CD4-positive, alpha-beta T cell (primary cell): ENCODE measurements at places on chromosomes 1 and 21.

DNA sequence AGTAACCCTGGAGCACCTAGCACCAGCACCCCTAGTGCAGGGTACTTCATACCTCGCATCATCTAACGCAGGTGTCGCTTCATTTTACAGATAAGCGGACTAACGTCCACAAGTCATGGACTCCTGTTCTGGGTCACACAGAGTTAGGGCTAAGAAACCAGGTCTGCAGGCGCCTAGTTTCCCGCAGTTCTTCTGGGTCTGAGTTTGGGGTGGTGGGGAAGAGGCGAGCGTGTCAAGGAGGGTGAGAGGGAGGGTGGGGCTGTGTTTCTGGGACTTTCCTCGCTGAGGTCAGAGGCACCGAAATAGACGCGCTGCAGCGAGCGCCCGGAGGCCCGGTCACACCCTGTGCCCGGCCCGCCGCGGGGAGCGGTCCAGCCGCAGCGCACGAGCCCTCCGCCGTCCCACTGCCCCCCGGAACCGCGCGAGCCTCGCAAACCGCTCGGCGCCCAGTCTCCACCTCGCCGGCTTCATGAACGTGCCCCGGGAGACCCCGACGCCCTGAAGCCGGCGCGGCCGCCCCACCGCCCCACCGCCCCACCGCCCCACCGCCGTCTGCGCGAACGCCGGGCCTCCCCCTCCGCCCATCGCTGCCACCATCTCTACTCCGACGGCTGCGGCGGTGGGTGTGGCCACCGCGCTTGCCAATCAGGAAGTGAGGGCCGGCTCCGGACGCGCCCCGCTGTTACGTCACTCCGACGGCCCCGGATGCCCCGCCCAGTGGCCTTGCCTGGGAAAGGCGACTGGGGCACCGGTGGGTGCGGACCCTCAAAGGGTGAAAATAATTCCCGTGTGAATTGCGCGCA, 12.3 kb downstream of the IFI6 start:
- peak; percentile 80 for DNase-seq

DNA sequence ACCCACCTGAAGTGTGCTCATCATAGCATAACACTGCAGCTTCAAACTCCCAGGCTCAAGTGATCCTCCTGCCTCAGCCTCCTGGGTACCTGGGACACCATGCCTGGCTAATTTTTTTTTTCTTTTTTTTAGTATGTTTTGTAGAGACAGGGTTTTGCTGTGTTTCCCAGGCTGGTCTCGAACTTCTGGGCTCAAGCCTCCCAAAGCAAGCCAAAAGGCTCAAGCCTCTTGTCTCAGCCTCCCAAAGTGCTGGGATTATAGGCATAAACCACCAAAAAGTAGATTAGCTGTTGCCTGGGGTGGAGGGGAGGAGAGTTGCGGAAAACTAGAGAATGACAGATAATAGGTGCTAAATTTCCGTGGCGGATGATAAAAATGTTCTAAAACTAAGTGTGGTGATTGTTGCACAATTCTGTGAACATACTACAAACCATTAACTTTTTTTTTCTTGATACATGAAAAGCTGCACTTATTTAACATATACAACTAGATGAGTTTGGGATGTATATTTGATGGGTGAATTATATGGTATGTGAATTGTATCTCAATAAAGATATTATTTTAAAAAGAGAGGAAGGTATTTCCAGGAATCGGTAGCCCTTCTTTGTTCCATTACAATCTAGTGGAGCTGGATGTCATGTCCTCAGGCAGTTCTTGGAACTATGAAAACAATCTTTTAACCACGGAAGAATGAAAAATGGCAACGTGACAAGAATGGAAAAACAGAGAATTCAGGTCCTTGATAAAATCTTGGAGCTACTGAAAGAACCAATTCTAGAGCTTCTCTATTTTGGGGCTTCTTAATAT, 27.3 kb upstream of the MED18 start:
- no peak for DNase-seq

DNA sequence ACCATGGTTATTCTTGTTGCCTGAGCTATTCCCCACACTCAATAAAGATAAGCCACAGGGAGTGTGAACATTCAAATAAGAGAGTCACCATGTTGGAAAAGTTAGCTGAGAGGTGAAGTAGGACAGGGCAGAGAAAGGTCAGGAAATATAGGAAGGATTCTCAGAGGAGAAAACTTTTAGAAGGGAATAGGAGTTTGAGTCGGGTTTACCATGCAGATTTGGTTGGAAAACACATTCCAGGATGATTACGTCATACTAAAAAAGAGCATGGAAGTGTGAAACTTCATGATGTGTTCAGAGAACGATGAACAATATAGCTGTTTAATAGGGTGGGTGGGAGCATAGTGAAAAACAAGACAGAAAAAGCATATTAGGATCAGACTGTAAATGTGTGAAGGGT, 1125.3 kb upstream of the ADGRL2 start:
- DNase-seq = no peak

- DNase-seq = no peak
Measured at GRCh38 chr1:208230668-208231529, 13.3 kb downstream of the PLXNA2 start.

DNA sequence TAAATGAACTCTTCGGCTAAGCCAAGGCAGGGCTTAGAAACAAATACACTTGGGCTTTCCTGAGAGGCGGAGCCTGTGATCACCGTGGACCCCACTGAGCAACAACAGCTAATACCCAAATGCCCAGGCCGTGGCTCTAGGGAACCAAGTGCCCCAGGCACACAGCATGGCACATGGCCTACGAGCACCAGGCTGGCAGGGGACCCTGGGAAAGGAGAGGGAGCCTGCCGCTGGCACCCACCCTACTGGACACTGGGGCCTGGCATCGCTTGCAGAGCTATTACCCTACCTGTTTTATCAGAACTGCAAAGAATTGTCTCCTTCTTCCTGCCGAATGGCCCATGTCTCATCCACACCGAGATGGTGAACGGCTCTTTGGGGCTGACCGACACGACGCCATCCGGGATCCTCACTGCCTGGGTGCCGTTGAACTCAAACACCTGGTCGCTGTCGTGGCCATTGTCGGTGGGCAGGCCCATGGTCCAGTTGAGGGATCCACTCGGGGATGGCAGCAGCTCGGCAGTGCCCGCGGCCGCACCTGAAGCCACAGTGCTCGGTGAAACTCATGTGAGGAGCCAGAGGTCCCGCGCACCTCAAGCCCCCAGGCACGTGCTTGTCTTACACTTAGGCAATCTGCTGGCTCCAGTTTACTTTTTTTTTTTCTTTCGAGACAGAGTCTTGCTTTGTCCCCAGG, 79.5 kb downstream of the CLSTN1 start:
- DNase-seq = no peak

- no peak for DNase-seq
Measured at GRCh38 chr1:210600421-210601159, 271.9 kb downstream of the HHAT start.

GRCh38 chr1:50427086-50427817, 4.0 kb upstream of the DMRTA2 start:
- no peak for DNase-seq

DNA sequence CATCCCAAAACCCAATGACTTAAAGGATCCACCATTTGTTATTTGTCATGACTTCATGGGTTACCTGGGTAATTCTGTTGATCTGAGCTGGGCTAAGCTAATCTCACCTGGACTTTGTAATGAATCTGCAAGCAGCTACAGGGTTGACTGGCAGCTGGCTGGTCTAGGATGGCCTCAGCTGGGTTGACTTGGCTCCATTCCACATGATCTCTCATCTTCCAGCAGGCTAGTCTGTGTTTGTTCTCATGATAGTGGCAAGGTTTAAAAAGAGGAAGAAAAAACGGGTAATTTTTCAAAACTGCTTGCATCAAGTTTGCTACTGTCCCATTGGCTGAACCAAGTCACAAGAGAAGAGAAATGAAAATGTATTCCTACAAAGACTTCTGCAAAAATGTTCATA, 24.8 kb upstream of the ZMYM4 start:
- peak; percentile 29 for DNase-seq

- no peak for DNase-seq
Measured at GRCh38 chr1:107804134-107804533, 160.8 kb downstream of the VAV3 start.

DNA sequence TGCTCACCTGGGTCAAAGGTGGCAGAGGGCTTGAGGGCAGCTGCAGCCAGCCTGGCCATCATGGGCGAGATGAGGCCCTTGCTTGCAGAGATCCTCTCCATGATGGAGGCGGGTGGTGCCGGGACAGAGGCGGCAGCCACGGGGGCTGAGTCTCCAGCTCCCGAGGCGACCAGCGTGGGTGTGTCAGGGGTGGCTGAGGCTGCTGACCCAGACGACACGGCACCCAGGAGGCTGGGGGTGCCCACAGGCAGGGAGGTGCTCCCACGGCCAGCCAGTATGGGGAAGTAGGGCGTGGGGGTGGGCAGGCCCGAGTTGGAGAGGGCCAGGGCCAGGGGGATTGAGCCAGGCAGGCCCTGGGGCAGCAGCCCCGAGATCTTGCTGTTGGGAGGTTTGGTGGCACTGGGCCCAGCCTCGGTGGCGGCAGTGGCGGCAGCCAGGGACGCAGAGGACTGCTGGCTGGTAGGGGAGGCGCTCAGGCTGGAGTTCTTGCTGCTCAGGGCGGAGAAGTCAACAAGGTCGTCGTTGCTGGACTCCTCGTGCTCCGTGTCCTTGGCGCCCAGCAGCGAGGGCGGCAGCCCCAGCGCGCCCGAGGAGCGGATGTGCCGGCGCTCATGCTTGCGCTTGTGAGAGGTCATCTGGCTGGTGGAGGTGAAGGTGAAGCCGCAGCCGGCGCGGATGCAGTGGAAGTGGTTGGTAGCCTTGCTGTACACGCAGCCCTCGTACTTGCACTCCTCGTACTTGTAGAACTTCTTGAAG, 142.9 kb downstream of the CASZ1 start:
- DNase-seq = no peak

GRCh38 chr1:210342986-210343780, 14.5 kb downstream of the HHAT start:
- no peak for DNase-seq

DNA sequence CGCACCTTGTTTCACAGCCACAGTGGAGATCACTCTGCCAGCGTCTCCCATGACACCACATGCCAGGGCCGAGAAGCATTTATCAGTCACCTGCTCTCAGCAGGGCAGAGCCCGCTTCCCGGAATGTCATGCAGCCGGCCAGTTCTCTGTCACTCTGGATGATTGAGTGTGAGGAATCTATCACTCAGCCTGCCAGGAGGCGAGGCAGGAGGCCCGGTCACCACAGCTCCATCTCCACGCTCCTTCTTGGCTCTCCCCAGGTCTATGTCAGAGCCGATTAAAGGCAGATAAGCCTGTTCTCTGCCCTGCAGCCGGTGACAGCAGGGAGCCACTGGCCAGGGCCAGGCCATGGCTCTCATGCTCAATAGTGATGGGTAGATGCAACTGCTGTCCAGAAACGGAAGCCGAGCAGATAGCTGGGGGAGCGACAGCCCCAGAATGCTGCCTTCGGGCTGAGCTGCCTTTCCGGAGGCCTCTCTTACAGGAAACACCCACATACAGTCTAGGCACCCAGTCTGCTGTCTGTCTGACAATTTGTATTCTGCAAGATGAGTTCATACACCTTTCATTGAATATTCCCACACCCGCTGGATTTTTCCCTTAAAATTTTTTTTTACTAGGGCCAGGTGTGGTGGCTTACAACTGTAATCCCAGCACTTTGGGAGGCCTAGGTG, 64.1 kb downstream of the ACTL8 start:
- DNase-seq = no peak

DNA sequence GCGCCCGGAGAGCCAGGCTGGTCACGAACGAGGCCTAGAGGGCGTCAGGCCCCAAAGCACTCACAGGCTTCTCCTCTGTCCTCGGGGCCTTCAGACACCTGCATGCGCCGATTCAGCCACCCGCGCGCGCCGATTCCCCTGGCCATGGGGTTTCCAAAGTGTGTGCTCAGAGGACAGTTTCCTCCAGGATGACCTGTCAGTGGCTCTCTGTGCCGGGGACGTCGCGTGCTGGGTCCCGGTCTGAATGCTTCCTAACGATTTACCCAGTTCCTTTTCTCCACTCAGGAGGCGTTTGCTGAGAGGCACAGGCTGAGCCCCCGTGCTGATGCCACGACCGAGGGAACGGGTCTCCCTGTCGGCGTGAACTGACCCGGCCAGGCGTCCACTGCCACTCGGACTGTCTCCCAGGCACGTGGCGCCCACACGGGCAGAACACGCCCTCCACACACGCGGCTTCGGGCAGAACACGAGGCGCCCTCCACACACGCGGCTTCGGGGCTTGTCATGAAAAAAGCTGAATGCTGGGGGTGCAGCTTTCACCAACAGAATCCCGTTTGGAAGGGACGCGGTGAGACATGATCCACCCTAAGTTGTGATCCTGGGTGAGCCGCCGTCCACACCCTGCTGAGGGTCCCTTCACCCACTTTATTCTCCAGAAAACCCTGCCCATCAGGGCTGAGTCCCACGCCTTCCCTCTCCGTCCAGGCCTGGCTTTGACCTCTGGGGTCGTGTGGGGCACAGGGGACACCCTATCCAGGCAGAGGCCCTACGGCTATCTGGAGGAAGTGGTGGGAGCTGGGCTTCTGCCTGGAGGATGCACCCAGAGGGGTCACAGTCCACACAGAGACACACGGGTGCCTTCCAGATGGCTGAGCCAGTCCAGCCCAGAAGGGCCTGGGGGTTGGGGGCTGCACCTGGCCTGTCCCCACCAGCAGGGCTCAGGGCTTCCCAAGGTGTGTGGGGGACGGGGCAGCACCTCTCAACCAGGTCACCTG, 56.1 kb downstream of the COL6A1 start:
- DNase-seq = no peak

DNA sequence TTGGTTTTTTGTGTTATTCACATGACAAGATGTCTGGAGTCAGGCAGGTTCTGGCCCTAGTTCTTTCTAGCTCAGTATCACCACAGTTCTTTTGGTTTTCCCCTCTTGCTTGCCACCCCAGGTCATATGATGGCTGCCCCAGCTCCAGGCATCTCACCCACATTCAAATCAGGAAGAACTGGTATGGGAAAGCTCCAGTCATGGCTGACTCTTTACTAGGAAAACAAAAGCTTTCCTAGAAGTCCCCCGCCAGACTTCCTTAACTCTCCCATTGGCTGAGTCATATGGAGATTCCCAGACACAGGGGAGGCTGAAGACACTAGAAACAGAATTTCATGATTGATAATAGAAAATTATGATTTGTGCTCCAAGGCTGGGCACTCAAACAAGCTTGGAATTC, 22.1 kb upstream of the EYA3 start:
- DNase-seq = no peak

DNA sequence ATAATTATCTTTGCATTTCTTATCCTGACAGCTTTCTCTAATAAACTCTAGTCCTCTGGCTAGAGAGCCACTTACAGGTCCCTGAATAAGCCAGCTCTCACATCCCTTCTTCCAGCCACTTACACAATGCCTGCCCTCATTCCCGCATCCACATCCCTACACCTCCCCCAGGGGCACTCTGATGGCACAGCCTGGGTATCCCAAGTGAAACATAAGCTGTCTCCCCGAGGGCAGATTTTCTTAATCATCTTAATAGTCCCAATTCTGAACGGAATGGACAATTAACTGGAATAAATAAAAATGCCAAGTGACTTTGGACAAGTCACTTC, 4.9 kb downstream of the RHOC start:
- no peak for DNase-seq

GRCh38 chr1:56255516-56256152, 323.7 kb downstream of the PLPP3 start:
- DNase-seq = no peak
